ENCODE measurements at places on chromosomes 3 and 15. TPM values are rescaled to one million over a fixed set of nuclear protein-coding genes. Genes with fewer than 3 reads are reported as not detected.

GRCh38 chr3:182364723-182365650 lies 428.3 kb upstream of the ATP11B start:
- no peak for DNase-seq

The FLNB gene
- 264 TPM for total RNA-seq

DNA sequence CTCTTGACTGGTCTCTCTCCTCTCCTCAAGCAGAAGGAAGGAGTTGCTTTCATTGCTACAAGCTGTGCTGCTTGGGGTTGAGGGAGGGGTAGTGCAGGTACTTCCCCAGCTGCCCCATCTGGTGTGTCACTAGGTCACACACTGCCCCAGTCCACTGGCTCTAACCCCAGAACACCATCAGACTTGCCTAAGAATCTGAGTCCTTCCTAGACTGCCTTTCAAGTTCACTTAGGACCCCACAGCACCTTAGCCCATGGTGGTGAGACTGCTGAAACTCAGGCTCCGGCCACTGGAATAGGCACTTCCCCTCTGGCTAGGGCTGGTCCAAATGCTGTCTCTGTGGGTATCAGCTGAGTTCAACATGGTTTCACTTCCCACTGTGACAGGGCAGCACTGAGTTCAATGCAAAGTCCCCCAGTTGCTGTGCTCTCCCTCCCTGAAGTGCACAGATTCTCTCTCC lies 279.7 kb upstream of the GOLGA6L4 start:
- DNase-seq: no peak

DNA sequence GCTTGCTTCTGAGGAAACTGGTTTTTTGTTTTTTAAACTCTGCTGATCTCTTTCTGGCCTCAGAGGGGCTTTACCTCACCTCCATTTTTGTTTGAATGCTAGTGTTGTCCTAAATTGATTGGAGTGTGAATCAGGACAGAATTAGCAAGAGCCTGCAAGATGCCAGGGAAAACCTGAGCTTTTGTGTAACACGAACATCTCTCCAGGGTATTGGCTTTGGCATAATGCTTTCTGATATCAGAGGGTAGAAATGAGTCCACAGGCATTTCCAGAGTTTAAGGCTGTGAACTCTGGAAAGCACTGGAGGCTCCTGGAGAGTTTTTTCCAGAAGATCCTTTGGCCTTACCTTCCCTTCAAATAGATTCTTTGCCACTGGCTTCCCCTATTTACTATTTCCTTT lies 87.1 kb downstream of the WDR76 start:
- DNase-seq: no peak

The GNAT1 gene
- not detected for total RNA-seq

DNA sequence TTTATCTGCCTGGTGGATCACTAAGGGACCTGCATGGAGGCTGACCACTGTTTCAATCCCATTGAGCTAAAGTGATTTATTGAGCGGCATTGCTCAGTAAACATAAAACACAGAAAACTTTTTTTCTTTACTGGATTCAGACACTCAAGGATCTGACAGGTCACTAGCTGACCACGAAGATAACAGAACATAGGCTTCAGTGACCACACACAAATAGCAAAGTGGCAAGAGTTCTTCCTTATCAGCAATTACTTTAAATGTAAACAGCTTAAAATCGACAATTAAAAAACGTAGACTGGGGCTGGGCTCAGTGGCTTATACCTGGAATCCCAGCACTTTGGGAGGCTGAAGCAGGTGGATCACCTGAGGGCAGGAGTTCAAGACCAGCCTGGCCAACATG lies 48.7 kb downstream of the STAG1 start:
- DNase-seq: no peak

DNA sequence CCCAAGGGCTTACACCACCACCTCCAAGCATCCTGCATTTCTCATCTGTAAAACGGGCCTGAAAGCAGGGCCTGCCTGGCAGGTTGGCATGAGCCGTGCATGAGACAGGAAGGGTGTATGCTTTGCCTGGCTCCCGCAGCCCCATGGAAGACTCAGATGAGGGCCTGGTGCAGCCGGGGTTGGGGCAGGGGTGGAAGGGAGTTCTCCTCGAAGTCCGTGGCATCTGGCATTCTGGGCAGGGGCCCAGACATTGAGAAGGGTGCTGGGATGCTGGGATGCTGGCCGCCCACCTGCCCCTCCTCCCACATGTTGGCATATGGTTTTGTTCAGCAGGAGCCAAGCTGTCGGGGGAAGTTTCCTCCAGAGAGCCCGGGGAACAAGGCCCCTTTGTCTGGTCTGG lies 13.0 kb upstream of the FBLN2 start:
- no peak for DNase-seq

GRCh38 chr3:5717254-5717653 lies 529.7 kb downstream of the EDEM1 start:
- no peak for DNase-seq

GRCh38 chr15:49082960-49083359 lies 36.7 kb upstream of the SECISBP2L start:
- no peak for DNase-seq

- no peak for DNase-seq
Observed at GRCh38 chr15:52295421-52296001, at the start of gene MYO5C. MYO5C (minus strand) TSS chr15:52295804; CDS start chr15:52295636, 168 bp downstream.

DNA sequence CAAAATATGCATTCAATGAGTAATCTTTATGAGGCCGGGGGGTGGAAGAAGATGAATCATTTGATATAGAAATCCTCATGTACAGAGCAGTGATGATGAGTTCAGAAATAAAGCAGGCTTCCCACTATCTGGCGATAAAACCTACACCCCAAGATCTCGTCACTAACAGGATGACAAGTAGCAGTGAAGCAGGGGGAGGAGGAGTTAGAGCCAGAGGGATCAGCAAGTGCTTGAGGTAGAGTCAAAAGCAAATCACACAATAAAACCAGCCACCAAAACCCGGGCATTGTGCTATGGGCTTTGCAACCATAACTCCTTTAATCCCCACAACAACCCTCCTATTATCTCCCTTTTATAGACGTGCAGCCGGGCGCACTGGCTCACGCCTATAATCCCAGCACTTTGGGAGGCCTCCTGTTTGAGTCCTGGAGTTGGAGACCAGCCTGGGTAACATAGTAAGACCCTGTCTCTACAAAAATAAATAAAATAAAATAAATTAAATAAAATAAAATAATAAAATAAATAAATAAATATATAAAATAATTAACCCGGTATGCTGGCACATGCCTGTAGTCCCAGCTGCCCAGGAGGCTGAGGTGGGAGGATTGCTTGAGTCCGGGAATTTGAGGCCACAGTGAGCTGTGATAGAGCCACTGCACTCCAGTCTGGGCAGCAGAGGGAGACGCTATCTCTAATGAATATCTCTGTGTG lies 53.0 kb downstream of the STARD5 start:
- no peak for DNase-seq

DNA sequence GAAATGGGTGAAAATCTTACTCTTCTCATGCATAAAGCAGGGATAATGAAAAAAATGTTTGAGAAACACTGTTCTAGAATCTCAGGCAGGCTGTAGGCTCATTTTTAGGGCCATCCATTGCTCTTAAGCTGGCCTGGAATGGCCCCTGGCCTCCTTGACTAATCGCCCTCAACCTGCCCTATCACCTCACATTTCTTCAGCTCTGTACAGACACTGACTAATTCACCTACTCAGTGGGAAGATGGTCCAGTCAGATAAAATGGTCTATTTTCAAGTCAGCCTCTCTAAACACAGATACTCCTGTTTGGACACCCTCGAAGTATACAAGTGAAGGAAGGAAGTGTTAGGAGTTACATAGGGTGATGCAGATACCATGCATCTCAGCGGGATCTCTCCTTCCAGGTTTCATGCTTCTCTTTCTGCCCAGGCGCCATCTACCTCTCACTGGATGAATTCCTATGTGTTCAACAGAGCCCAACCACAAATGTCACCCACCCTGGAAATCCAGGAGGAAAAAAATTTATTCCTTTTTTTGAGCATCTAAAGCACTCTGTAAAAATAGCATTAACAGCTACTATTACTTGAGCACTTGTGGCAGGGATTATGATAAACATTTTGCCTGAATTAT lies 12.1 kb downstream of the FMN1 start:
- no peak for DNase-seq

The CORO2B gene
- 13.5 TPM for total RNA-seq

The MEGF11 gene
- 3.7 TPM for total RNA-seq

- DNase-seq: peak; percentile 19
Observed at GRCh38 chr15:69225355-69226022, 65.1 kb downstream of the GLCE start.

DNA sequence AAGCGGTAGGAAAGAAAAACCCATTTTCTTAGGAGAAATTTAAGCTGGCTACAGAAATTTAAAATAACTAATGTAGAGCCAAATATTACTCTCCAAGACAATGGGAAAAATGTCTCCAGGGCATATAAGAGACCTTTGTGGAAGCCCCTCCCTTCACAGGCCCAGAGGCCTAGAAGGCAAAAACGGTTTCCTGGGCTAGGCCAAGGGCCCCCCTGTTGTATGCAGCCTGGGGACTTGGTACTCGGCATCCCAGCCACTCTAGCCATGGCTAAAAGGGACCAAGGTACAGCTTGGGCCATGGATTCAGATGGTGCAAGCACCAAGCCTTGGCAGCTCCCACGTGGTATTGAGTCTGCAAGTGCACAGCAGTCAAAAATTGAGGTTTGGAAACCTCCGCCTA lies 90.1 kb downstream of the CGGBP1 start:
- no peak for DNase-seq

GRCh38 chr15:34501131-34501530 lies 63.5 kb upstream of the GOLGA8A start:
- no peak for DNase-seq

DNA sequence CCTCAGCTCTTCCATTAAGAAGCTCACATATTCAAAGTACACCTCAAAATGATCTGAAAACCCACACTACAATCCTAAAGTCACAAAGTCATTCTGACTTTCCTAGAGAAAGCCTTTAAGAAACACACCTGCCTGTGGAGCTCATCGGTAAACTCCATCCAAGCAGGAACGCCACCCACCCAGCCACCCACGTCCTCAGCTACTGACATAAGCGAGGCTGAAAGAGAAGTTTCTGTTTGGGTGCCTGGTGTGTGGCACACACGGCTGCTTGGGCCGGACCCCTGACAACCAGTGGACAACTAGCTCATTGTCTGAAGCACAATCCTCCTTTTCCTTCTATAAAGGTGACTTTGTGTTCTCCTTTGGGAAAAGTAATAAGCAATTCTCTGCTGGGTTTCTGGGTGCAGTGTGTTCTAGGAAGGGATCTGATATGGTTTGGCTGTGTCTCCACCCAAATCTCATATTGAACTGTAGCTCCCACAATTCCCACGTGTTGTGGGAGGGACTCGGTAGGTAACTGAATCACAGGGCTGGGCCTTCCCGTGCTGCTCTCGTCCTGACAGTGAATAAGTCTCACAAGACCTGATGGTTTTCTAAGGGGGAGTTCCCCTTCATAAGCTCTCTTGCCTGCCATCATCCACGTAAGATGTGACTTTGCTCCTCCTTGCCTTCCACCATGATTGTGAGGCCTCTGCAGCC lies 26.1 kb downstream of the FAM174B start:
- DNase-seq: no peak

DNA sequence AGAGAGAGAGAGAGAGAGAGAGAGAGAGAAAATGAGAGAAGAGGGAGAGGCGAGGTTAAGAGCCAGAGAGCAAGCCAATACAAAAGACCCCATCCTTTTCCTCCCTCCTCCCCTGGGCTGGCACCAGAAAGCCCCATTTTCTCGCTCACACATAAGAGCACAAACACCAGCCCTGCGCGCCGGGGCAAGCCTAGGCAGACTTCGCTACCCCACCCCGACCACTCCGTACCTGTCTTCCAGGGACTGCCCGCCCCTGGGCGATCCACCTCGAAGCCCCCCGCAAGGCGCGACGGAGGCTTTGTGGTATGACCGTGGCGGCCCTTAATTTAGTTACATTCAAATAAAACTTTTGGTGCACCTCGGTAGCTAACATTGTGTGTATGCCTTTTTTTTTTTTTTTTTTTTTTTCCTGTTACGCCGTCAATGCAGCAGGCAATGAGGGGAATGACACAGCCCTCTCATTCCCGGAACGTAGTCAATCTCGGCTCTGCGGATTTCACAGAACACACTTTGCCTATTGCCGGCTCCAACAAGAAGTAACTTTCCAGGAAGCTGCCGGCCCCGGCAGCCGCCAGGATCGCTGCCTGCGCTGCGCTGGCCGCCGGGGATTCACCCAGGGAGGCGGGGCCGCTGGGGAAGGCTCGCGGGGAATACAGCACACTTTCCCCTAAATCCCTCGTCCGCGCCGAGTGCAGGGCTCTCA lies 7.7 kb downstream of the BCL6 start:
- no peak for DNase-seq

- peak; percentile 41 for DNase-seq
Observed at GRCh38 chr3:12782172-12782815, 14.2 kb upstream of the CAND2 start.

The OXTR gene
- 8.4 TPM for total RNA-seq

GRCh38 chr3:171028779-171029232 lies 2.3 kb upstream of the SLC2A2 start:
- DNase-seq: peak; percentile 85

DNA sequence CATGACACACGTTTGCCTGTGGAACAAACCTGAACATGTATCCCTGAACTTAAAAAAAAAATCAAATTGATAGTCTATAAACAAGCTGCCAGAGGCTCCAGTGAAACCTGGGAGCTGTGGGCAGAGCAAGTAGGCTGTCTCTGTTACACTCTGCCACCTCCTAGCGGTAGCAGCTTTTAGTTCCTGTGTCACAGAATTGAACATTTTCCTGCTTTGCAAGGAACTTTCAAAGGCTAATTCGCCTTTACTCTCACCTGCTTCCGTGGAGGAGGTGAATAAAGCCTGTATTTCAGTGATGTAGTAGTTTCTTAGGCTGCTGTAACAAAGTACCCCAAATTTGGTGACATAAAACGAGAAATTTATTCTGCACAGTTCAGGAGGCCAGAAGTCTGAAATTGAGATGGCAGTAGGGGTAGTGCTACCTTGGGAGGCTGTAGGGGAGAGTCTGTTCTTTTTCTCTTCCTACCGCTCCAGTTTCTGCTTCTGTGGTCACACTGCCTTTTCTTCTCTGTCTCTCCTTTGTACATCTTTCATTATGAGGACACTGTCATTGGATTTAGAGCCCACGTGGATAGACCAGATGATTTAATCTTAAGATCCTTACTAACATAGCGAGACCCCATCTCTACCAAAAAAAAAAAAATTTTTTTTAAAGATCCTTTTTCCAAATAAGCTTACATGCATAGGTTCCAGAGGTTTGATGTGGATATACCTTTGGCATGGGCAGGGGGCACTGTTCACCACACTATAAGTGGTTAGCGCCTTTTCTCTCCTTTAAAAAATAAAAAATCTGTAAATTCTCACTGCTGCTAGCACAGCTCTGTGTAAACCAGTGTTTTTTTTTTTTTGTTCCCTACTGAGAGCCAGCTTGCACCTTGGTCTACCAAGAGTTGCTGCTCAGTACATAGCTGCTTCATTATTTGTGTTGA lies 25.3 kb downstream of the FBXO22 start:
- DNase-seq: no peak

The MTFMT gene
- total RNA-seq: 22.1 TPM
